ENCODE measurements at places on chromosomes 5 and 9.

- no peak for DNase-seq
Measured at GRCh38 chr9:17075758-17076485, 58.9 kb upstream of the CNTLN start.

DNA sequence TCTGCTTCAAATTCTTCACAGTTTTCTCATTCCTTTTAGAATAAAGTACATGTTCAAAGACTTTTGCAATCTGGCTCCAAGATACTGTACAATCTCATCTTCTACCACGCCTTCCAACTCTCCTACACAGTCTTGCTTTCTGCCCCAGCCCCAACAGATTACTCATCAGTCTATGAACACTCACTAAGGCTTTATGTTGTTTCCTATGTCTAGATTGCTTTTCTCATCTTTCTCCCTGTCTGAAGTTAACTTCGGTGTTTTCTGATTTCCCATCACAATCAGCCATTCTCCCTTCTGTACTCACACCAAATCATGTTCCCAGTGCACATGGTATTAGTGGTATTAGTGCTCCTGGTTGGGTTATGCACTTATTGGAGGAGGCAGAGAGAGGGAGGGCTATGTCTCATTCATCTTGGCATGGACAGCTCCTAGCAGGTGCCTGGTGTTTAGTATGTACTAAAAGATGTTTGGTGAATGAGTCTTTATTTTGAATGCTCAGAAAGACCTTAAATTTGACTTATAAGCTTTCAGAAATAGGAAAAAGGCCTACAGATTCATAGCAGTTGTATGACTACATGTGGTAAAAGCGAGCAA lies 44.0 kb upstream of the ZNF608 start:
- no peak for DNase-seq

GRCh38 chr5:142756576-142756975 lies 13.6 kb upstream of the ARHGAP26 start:
- no peak for DNase-seq

- no peak for DNase-seq
Measured at GRCh38 chr9:131748411-131748955, 8.6 kb upstream of the RAPGEF1 start.

- DNase-seq: no peak
Measured at GRCh38 chr5:65482296-65482735, 596 bp upstream of the ADAMTS6 start.

DNA sequence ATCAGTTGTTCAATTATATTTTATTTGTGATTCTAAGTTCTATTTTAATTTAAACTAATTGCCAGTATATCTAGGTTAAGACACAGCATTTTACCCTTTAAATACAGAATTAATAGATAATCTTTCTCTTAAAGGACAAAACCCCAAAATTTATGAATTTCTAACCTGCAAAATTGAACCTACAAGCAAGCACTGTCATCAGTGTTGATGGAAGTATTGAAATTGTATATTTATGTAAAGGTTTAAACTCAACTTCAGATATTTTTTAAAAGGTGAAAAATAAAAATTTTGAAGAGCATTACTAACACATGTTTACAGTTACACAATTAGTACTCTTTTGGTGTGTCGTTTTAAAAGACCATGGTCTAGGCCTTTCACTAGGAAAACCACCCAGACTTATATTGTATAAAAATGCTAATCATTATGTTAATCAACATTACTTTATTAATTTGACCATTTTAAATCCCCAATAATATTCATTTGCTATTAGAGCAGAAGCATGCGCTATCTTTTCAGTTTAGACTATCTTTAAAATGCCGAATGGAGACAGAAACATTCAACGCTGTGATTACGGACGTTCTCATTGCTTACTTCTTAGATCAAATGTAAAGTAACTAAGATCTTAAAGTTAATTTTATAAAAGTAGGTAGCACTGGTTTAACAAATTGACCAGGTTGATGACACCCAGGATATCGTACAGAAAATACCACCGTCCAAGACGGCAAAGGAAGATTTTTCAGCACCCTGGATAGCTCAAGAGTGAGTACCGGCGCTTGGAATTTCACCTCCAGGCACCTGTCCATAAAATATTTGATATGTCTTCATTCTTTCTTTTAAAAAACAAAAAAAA lies 3.2 kb downstream of the OTP start:
- DNase-seq: no peak

- no peak for DNase-seq
Measured at GRCh38 chr5:124583469-124584350, 162.7 kb downstream of the ZNF608 start.

- no peak for DNase-seq
Measured at GRCh38 chr5:80711938-80712337, 57.2 kb upstream of the DHFR start.

DNA sequence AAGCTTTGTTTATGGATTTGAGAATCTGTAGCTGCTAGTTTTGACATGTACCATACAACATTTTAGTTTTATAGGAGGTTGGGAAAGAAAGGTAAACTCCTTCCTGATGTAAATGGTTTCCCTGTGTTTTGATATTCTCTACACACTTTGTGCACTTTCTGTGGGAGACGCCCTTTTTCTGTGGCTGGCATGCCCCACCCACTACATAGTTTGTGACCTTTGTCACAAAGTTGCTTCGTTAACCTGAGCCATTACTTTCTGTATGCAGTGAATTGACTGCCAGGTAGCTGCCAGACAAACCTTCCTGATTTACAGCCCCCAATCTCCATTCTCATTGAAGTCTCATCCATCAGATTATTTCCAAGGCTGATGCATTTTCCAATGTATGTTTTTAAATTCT lies 90.6 kb downstream of the NLN start:
- DNase-seq: no peak

DNA sequence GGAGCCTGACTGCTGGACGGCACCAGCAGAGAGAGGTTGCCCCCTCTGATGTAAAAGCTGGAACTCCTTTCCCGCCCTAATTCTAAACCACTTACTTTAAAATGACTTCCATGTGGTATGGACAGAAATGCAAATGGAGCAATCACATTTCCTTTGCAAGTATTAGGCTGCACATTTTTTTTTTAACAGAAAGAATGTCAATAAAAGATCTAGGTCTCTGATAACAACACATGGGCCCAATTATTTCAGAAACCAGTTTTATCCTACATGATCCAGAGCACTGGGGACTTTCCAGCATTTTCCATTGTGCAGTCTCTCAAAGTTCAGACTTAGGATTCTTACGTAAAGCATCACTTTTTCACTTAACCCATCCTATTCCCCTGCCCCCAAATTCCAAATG lies 203.7 kb downstream of the NXNL2 start:
- no peak for DNase-seq

DNA sequence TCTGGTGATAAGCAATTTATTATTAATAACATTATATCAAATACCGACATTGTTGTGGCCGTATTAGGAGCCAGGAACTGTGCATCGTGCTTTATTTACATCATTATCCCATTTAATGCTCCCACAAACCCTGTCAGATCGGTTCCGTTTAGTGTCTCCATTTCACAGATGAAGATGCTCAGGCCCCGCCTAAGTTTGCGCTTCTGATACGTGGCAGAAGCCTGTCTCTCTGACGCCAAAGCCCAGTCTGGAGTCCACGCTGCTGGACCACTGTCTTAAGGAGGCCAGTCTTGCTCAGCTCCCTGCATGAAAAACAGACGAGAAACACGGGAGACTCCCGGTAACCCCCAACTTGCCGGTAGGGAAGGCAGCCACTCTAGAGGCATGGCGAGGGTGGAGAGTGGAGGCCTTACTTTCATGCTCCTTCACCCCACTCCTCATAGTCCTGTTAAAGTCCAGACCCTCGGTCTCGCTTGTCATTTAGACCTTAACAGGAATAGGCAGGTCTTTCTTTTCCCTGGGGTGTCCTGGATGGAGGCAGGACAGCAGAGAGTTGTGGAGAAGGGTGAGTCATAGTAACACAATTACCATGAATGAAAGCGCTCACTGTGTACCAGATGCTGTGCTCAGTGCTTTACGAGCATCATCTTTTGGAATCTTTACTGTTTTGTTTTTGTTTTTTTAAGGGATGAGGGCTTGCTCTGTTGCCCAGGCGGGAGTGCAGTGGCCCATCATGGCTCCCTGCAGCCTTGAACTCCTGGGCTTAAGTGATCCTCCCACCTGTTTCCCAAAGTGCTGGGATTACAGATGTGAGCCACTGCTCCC lies 872 bp downstream of the TXNDC15 start:
- DNase-seq: peak; percentile 42

DNA sequence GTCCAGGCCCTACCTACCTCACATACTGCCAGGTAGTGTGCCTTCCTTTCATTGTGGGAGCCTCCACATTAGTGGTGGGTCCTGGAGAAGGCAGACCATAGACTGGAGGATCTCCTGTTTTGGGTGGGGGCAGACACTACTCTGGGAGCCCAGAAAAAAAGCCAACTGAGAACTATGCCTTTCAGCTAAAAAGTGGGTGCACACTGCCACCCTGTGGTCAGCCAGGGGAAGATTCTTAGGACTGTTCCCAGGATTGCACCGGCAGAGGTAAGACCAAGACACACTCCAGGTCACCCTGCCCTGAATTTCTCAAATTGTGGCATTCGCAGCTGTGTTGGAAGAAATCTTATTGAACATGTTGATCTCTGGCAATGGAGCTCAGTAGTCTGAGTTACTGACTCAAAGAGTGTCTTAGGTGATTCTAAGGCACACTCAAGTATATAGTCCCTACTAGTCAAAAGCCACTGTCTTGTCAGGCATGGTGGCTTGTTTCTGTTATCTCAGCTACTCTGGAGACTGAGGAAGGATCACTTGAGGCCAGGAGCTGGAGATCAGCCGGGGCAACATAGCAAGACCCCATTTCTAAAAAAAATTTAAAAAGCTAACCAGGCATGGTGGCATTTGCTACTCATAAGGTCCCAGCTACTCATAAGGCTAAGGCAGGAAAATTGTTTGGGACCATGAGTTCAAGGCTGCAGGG lies 3.6 kb downstream of the SIGMAR1 start:
- peak; percentile 35 for DNase-seq

- DNase-seq: peak; percentile 91
Measured at GRCh38 chr9:120152295-120152694, 427.7 kb downstream of the CDK5RAP2 start.

- no peak for DNase-seq
Measured at GRCh38 chr5:173657741-173658356, 41.4 kb upstream of the BOD1 start.

- DNase-seq: no peak
Measured at GRCh38 chr9:91415290-91415689, 8.3 kb downstream of the NFIL3 start.

GRCh38 chr9:93896496-93897033 lies 58.6 kb downstream of the BARX1 start:
- DNase-seq: no peak

DNA sequence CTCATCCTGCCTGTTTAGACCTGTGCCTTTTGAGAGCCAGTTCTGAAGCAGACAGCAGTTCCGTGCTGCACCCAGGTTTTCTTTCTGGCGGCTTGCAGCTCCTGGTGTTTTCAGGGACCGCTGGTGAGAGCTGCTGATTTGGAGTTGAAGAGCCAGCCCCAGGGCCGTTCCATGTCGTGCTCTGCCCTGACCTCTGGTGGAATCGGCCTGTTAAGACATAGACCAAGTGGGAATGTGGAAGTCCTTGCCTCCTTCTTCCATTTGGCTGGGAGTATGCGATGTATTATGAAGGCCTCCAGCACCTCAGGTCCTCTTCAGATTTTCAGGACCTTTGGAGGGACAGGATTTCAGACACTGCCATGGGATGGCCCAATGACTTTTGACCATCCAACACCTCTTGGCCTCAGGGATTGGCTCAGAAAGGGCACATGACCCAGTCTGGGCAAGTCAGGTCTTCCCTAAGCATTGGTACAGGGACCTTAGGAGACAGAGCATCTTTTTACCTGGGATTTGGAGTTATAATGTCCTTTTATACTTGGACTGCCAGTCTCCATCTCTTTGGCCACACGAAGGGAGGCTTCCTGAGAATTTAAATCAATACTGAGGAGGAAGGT lies 136.1 kb upstream of the CLINT1 start:
- DNase-seq: peak; percentile 9

DNA sequence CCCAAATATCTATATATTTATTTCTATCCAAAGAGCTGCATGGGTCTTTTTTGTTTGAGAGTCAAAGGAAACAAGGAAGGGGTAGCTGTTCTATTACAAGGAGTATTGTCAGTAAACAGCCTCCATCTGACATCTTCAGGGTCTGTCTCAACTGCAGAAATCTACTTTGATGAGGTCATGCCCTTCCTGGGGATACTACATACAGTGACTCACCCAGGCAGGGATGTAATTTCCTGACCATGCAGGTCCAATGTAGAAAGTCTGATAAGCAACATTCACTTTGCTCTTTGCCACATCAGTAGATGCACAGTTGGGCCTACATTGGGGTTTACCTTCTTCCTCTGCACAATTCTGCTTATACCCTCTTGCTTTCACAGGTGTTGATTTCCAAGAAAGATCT lies 165.5 kb downstream of the TLR4 start:
- no peak for DNase-seq

GRCh38 chr5:59390074-59390659 lies 503.4 kb downstream of the PDE4D start:
- DNase-seq: no peak

GRCh38 chr5:83025690-83026478 lies 51.3 kb downstream of the TMEM167A start:
- no peak for DNase-seq
